Ascending aorta (tissue), 2 donors: ENCODE measurements at places on chromosomes 2 and 18.

DNA sequence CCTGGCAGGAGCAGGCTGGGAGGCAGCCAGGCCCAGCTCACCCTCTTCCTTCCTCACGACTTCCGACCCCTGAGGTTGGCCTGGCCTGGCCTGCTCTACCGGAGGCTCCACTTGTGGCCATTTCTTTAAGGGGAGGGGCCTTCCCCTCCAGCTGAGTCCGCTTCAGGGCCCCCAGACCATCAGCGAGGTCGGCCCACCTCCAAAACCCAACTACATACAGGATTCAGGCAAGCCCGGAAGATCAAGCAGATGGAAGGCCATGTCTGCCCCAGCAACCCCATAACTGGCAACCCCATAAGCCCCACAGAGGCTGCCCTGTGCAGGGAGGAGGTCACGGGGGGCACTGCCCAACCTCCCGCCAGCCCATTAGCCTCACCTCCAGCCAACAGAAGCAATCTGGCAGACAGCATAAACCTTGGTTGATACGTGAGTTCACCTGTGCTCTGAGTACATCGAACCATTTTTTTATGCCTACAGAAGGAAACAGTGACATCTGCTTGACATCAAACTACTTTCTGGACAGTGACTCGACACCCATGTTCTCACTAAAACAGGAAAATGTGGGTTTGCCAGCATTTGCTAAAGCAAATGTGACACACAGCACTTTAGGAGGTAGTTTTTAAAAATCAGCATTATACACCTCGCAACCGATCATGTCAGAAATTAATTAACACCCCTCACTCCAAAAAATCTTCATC lies 98.9 kb downstream of the EIPR1 start:
- DNase-seq = no peak

- no peak for DNase-seq
Observed at GRCh38 chr18:50151926-50152325, 43.0 kb downstream of the MYO5B start.

DNA sequence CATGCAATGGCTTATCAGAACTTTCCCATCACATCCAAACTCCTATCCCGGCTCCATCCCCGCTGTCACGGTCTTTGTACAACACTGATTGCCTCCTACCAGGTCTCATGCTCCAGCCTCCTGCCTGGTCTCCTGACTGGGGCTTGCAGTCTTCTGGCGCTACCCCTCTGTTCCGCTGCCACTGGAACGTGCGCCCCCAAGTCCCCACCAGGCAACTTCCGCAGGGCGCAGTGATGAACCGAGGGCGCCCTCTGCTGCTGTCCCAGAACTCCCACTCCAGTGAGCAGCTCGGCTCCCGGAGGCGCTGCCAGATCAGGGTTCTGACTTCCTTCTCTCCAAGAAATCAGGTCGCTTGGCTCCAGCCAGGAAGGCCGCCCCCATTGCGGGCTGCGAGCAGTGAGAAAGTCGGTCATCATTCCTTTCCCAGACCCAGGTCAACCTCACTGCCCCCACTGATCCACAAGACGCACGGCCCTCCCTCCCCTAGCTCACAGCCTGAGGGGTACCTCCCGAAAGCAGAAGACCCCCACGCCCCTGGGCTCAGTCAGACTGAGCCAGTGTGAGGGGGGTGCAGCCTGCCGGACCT lies 43.9 kb upstream of the RAB11FIP5 start:
- DNase-seq = no peak

- no peak for DNase-seq
Observed at GRCh38 chr18:2102022-2102421, 469.3 kb downstream of the METTL4 start.

DNA sequence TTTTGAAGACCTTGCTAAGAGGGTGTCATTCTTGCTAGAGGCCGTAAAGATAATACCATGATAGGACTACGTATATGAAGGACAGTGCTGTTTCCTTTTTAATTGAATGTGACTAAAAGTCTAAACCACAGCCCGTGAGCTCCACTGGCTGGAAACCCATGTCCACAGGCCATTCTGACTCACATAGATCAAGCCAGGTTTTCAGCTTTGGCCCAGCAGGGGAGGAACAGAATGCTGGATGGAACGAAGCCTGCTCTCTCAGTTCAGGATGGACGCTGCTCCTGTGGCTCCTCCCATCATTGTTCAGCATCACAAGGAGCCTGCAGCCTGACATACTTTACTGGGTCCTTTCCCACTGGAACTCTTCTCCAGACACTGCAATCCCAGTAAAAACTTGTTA lies 47.6 kb downstream of the ALPK2 start:
- DNase-seq = no peak

DNA sequence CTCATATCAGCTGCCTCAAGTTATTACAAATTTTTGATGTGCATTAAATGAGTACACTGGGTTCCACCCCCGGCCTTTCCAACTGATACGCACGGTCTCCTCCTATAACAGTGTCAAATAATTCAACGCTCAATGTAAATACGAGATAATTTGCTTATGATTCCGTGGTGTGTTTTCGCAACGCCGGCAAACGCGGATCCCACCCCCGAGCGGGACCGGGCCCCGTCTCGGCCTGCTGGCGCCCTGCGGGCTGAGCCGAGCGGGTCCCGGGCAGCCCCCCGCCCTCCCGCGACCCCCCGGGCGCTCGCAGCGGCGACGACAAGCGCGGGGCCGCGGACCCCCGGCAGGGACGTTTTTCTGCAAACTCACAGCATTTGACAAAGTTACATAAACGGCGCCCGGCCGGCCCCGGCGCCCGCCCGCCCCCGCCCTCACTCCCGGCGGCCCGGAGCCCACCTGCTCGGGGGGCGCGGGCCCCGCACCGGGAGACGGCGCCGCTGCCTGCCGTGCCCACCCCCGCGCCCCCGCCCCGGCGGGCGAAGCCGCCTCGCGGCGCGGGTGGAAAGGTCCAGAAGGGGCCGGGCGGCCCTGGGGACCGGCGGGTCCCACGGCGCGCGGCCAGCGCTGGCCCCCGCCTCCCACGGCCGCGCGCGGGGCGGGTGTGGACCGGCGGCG lies 762 bp downstream of the HDAC4 start:
- DNase-seq = no peak

DNA sequence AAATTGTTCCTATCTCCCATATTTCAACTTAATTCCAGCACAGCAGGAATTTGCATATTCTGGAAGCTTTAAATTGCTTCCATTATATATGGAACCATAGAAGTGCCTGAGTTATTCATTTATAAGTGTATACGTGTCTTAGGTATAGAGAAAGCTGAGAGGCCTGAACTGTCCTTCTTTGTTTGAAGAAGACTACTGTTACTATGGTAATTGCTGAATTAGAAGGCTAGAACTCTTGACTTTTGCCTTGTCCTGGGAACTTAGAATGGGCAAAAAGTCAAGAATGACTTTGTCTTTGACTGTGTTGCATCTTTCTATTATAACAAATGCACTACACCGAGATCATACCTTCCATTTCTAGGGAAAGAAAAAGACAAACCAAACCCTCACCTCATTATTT lies 15.7 kb downstream of the CAMKMT start:
- no peak for DNase-seq

GRCh38 chr2:10266133-10266620 lies 36.5 kb upstream of the HPCAL1 start:
- DNase-seq = no peak

- DNase-seq = no peak
Observed at GRCh38 chr2:215003001-215003400, 135.4 kb downstream of the ABCA12 start.

DNA sequence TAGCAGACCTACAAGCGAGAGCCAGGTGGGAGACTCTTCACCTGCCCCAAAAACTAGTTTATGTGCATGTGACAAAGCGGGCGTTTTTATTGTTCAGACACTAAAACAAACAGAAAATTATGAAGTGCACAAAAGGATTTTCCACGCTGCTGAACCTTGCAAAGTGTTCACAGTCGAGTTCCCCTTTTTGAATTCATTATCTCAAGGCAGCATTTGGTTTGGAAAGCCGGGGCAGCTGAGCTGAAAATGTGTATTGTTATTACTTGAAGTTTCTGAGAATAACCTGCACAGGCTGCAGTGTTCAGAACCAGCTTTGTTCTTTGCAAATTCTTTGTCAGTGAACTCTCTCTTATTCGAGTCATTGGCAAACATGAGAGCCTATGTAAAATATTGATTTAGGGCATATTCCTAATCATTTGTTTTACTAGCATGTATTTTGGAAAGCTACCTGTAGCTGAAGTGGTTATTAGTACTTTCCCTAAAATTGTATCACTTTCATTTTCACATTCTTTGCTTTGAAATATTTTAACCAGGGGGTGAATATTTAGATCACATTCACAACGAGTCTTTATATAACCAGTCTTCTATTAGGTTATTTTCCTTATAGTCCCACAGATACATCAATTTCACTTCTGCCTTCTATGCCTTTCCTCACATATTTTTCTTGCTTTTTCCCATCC lies 59.5 kb downstream of the LRRTM1 start:
- DNase-seq = no peak

DNA sequence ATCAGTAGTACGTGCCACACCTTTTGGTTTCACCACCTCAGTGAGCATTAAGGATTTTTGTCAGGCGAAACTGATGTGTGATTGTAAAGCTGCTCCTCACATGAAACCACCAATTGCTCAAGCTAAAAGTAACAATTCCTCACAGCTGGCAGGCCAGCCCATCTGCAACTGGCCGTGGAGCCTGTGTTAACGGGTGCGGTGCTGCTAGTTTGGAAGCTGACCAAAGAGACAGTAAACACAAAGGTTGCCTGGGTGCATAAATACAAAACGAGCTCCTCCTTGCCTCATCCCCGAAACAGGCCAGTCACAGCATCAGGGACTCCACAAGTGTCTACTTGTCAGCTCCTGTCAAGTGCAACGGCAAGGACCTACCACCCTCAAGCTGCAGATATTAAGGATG lies 32.0 kb downstream of the LGALSL start:
- DNase-seq = no peak

- DNase-seq = no peak
Observed at GRCh38 chr2:183684686-183685085, 560.4 kb downstream of the NUP35 start.

DNA sequence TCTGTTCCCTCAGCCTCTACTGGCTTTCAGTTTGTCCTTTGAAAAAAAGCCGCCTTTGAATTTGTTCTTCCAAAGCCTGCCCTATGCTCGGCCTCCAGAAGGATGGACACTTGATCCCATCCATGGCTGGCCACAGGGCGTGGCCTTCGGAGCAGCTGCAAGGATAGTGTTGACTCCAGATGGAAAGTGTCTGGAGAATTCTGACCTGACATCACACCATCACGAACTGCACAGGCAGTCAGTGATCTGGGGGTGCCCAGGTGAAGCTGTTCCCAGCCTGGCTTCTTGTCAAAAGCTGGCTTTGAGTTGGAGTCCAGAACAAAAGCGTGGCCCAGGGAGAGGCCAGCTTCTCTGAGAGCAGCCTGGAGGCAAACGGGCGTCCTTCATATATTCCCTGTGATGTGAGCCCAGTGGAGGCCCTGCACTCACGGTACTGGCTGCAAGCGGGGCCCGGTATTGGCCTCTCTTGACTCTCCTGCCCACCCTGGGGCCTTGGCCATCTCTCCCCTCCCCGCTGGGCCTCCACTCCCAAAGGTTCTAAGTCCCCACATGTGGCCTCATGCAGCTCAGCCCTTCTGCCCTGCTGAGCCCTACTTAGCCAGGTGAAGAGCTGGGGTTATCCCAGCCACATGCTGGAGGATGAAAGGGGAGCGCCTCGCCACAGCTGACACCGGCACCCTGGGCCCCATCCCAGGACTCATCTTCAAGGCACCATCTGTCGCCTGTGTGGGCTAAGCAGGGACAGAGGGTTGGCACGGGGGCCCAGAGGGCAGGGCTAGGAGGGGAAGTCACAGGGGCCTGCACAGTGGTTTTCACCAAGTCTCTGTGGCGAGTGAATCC lies 20.4 kb upstream of the ATOH8 start:
- DNase-seq = no peak

GRCh38 chr2:80070587-80070986 lies 234.0 kb downstream of the LRRTM1 start:
- DNase-seq = no peak

DNA sequence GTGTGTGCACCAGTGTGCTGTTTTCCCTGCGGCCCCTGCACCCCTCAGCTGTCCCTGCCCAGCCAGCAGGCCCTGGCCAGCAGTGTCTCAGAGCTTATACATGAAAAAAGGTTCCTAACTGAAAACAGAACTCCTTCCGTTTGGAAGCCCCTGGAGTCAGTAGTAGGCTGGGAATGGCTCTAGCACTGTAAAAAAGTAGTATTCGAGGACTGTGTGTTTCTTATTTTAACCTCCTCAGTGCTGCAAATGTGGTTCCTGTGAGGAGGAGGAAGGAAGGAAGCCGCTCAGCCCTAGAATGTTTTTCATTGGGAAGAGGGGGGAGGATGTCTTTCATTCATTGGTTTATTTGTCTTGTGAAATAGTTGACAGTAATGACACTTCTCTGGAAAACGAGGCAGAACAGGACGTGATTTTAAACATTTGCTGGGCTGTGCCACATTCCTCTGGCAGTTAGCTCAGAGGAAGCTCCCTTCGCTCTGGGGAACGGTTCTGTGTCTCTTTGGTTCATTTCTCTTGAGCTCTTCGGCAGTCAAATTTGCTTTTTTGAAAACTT lies 103.5 kb downstream of the SPTBN1 start:
- DNase-seq = no peak

DNA sequence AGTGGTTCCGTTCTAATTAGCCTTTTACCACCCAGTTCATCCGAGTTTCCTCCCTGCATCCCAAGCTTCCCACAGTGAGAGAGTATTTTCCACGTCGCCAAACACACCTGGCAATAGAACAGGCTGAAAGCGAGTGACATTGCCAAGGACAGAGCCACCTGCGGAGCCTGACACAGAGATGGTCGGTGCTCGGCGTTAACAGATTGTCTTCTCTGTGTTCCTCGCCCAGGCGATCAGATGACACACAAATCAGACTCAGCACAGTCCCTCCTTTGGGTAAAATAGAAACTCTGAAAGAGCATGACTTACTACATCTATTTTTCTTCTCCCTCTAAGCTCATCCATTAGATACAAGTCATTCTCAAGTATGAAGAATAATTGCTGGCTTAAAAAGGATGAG lies 107.7 kb downstream of the CD226 start:
- no peak for DNase-seq

DNA sequence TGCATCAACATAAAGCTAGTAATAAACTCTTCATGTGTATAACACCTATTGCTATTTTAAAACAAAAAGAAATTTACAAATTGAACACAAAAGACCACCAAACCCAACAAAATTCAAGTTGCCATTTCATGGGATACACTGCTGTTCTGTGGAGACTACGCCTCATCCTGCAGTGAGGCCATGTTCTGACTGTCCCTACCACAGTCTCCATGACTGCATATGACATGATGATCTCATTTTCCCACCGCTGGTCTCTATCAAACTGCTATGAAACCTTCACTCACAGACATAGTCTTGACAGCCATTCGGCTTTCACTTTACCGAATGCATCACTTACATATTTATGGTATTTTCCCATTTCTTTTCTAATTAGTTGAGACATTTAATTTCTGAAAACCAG lies 21.2 kb upstream of the VWA3B start:
- DNase-seq = no peak

- DNase-seq = no peak
Observed at GRCh38 chr2:207487650-207488311, 42.0 kb upstream of the CREB1 start.
